ENCODE measurements at places on chromosomes 12 and 14.

DNA sequence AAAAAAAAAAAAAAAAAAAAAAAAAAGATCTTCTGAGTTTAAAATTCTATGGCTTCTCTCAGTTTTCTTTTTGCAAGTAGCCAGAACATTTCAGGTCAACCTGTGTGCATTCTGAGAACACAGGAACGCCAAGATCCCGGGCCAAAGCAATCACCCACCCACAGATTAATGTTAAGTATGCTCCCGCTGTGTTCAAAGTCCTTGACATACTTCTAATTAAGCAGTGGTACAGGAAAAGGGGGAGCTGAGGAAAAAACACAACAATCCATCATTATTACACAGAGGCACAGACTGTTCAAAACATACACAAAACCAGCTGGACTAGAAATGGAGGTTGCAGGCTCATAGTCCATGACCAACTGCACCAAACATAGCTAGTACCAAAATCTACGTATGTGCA, 2.8 kb downstream of the FBXO21 start:
- DNase-seq = no peak

GRCh38 chr14:92861856-92862745, 60.8 kb upstream of the CHGA start:
- DNase-seq = no peak

DNA sequence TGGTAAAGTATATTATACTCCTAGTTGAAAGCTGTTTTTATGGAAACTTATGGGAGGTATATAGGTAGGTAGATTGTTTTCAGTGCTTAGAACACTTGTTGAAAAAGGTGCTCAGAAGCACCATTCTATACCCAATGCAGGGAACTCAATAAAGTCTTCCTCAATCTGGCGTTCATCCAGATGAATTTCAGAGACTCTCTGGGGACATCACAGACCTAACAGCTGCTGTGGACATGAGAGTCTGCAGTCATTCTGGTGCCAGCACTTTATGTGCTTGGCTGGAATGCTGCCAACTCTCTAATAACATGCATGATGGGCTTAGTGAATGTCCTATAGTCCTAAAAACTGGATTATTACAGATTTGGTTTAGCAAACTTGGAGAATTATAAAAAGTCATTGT, 115.9 kb downstream of the NTN4 start:
- DNase-seq = no peak

DNA sequence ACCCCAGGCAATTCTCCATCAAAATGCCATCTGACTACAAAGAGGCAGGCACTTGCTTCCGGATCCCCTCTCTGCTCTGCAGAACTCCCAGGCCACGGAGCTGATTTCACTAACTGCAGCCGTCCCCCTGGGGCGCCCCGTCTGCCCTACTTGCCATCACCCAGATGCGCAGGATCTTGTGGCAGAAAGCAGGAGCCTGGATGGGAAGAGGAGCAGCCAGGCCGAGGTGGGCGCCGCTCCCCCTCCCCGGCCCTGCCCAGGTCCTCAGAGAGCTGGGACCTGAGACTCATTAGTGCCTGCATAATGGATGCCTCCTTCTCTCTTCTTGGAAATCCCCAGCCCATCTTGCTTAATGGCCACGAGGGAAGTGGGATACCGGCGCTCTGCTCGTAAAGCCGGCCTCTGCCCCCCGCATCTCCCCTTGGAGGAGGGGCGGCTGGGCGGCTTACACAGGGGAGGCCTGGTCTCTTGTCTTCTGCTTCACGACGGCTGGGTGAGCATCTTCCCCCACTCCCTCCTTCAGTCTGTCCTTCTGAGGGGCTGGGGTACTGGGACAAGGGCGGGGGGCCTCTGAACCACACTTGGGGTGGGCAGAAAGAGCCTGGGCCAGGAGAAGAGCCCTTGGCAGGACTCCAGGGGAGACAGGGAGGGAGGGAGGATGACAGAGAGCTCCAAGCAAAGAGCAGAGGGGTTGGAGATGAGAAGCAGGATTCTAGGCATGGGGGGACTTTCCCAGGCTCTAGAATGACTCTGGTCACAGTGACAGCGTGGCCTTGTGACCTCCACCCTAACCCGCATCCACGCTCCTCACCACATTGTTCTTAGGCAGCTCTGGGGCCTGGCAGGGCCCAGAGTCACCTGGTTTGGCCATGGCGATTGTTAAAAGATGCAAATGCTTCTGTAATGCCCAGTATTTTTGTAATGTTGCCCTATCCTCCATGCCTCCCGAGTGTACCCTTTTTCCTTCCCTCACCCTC, 19.4 kb upstream of the EML1 start:
- DNase-seq = no peak

Measured in RKO (cell line).